ENCODE measurements at places on chromosomes 11 and 22.

GRCh38 chr22:43849731-43850130, 12.6 kb downstream of the SULT4A1 start:
- no peak for DNase-seq

DNA sequence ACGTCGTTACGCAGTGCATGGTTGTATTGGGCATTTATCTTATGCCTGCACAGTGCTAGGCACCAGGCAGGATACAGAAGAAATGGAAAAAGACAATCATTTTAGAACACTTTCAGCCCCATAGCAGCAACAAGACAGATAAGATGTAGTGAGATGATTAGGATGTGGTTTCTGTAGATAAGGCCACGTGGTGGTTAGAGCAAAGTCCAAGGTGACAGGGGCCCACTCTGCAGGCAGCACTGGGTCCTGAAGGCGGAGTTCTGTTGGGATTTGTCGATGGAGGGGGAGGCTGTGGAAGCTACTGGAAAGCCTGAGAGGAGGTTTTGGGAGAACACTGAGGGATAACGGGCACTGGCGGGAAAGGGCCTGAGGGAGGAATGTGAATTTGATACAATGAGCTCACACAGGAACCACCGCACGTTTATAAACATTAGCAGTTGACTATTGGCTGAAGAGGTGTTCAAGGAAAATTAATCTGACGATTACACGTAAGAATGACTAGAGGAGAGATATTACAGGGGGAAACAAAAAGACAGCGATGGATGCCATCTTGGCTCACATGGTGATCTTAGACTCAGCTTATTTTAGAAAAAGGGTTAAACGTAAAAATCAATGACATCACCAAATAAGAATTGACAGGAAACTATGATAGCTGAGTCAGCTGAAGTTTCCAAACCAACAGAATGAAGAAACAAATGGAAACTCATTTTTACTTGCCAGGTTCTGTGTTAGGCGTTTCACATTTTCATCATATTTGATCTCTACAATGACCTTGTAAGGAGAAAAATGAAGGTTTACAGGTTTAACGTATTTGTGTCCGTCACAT, 551.0 kb downstream of the OPCML start:
- DNase-seq = no peak

GRCh38 chr22:20487715-20488114, 7.9 kb downstream of the KLHL22 start:
- DNase-seq = no peak

GRCh38 chr11:122695076-122695615, 39.6 kb downstream of the UBASH3B start:
- no peak for DNase-seq

DNA sequence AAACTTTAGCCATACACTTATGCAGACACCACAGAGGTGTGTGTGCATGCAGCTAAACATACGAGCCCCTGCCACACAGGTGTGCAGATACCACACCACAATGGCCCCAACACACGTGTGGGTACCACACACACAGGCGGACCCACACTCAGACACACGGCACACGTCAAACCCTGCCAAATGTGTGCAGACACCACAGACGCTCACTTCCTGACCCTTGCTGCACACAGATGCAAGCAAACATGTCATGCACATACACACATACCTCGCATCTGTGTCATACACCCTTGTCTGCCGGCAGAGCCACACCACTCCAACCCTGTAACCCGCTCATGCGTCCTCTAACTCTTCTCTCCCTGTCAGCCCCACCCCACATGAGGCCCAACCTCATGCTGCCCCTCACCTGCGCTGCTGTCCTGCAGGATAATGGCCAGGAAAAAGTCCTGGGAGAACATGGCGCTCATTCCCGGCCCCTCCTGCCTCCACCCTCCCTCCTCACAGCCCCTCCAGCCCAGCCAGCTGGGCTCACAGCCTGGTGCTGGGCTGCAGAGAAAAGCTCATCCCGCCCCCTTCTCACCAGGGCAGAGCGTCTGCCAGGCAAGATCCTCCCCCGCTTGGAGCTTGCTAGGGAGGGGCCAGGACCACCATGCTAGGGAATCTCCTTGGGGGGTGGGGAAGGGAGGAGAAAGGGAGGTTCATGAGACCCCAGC, 14.2 kb downstream of the SMPD1 start:
- DNase-seq = no peak

Data from left cardiac atrium (tissue), 4 donors.